Cardiac muscle cell (in vitro differentiated cells and primary cell): ENCODE measurements at places on chromosomes 3 and 15. TPM values are rescaled to one million over a fixed set of nuclear protein-coding genes. Genes with fewer than 3 reads are reported as not detected.

DNA sequence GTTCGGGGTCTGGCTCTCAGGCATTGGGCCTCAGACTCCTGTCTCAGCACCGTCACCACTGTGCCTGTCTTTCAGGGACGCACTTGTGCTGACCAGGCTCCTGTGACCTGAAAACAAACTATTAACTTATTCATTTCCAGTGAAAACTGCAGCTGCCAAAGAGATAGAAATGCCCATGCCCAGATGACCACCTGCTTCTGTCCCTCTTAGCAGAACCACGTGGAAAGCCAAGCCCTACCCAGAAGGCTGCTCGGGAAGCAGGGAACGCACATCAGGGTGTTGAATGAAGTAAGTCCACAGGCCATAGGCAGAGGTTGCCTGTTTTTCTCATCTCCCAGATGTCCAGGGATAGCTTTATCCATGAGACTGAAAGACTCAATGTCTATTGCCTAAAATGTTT, 219.3 kb downstream of the EBLN2 start:
- no peak overlapping the region for H3K27ac ChIP-seq
- H3K27me3 ChIP-seq = no peaks in the 10 kb centered on the region
- no peak overlapping the region for H3K4me3 ChIP-seq
- no peak for DNase-seq
- no peaks in the 10 kb centered on the region for H3K36me3 ChIP-seq

DNA sequence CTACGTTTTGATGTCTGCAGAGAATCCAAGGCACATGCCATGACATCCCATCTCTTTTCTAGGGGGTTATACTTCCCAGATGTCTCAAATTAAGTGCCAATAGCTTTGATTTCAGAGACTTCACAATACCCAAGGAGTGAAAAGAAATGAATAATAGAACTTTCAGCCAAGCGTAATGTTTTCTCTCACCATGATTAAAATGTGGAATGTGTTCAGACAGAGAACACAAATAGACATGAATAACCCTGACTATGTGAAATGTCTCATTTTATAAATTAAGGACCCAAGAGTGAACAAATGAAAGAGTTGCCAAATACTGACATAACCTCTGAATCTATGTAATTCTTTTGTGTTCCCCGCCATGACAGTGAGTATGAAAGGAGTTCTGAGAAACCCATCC, 123.6 kb upstream of the GAP43 start:
- peaks cover 5% of the 10 kb centered on the region for H3K4me1 ChIP-seq
- H3K27me3 ChIP-seq = no peaks in the 10 kb centered on the region
- no peak overlapping the region for H3K27ac ChIP-seq
- no peak for DNase-seq

The GUCA1C gene
- total RNA-seq = not detected in 2 replicates

DNA sequence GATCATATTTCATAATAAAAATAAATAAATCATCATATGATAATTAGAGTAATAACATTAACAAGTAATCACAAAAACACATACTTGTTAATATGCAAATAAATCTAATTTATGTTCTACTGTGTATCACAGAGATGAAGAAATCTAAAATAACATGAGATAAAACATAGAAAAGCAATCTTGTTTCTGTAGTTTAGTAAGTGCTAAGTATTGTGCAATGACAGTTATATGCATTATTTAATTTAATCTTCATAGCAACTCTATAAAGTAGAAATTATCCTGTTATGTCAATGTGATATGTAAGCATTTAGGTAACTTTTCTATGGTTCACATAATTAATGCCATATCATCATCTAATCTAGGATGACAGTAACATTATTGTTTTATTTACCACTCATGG, 108.2 kb upstream of the KCNMB2 start:
- no peaks in the 10 kb centered on the region for H3K36me3 ChIP-seq
- H3K4me3 ChIP-seq = no peak overlapping the region
- no peaks in the 10 kb centered on the region for H3K4me1 ChIP-seq
- H3K27ac ChIP-seq = no peak overlapping the region
- no peak for DNase-seq

- no peaks in the 10 kb centered on the region for H3K36me3 ChIP-seq
- H3K4me3 ChIP-seq = no peak overlapping the region
- no peak overlapping the region for H3K27ac ChIP-seq
- H3K4me1 ChIP-seq = no peaks in the 10 kb centered on the region
- DNase-seq = no peak
- no peaks in the 10 kb centered on the region for H3K27me3 ChIP-seq
Observed at GRCh38 chr3:50373146-50374051, 14.1 kb upstream of the TMEM115 start.

The AADACL2 gene
- not detected in 2 replicates for total RNA-seq

DNA sequence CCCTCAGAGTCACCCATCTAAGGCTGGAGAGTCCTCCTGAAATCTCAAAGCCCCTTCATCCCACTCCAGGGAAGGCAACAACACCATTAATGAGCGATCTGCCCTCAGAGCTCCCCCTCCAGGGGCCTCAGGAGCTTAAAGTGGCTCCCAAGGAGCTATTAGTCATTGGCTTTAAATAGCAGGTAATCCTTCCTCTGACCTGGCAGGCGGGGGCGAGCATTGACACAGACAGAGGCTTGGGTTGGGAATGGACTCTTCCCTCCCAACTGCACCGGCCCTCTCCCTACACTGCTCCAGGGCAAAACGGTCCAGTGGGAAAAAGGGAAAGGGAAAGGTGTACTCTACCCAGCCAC, 1.4 kb downstream of the MFGE8 start:
- H3K27ac ChIP-seq = peak overlapping the region; percentile 81
- H3K36me3 ChIP-seq = peaks cover under 1% of the 10 kb centered on the region
- no peaks in the 10 kb centered on the region for H3K27me3 ChIP-seq
- H3K4me1 ChIP-seq = peaks cover 17% of the 10 kb centered on the region
- H3K4me3 ChIP-seq = peak overlapping the region; percentile 54
- no peak for DNase-seq

The SPINT1 gene
- 4.0 and 9.5 TPM in 2 replicates for total RNA-seq

The ROPN1 gene
- total RNA-seq = not detected in 2 replicates

The SEMA3G gene
- 6.5 and 13.6 TPM in 2 replicates for total RNA-seq

DNA sequence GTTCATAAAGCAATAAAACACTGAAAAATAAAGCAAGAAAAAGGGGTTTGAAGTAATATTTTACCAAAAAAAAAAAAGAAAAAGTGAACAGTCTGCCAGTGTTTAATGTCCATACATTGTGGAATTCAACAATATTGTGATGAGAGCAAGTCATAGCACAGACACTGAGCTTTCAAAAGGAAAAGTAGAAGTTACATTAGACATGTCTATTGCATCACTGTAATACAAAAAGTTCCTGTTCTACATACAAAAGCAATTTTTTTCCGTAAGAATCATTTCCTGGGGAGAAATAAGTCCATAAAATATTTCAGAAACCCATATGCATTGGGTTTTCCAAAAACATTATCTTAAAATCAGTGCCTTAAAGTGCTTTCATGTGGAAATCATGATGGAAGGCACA, 11.8 kb upstream of the HDC start:
- H3K27ac ChIP-seq = no peak overlapping the region
- no peak overlapping the region for H3K4me3 ChIP-seq
- H3K27me3 ChIP-seq = no peaks in the 10 kb centered on the region
- no peak for DNase-seq

The RMDN3 gene
- total RNA-seq = 16.8 and 21.1 TPM in 2 replicates

DNA sequence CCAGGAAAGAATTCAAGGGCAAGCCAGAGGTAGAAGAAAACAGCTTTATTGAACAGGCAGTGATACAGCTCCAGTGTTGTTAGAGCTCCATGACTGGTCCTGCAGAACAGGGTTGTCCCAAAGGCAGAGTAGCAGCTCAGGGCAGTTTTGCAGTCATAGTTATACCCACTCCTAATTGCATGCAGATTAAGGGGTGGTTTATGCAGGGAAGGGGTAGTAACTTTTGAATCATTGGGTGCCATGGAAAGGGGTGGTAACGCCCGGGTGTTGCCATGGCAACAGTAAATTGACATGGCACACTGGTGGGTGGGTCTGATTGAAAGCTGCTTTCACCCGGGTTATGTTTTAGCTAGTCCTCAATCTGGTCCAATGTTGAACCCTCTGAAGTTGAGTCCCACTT, 9.7 kb upstream of the RAB6B start:
- no peaks in the 10 kb centered on the region for H3K4me1 ChIP-seq
- no peak overlapping the region for H3K27ac ChIP-seq
- DNase-seq = no peak
- peaks cover 17% of the 10 kb centered on the region for H3K27me3 ChIP-seq
- no peaks in the 10 kb centered on the region for H3K36me3 ChIP-seq
- no peak overlapping the region for H3K4me3 ChIP-seq

The TRPM1 gene
- not detected in 2 replicates for total RNA-seq

GRCh38 chr3:40417845-40418543, 31.0 kb downstream of the ENTPD3 start:
- no peak overlapping the region for H3K4me3 ChIP-seq
- H3K4me1 ChIP-seq = no peaks in the 10 kb centered on the region
- DNase-seq = no peak
- H3K27ac ChIP-seq = no peak overlapping the region

DNA sequence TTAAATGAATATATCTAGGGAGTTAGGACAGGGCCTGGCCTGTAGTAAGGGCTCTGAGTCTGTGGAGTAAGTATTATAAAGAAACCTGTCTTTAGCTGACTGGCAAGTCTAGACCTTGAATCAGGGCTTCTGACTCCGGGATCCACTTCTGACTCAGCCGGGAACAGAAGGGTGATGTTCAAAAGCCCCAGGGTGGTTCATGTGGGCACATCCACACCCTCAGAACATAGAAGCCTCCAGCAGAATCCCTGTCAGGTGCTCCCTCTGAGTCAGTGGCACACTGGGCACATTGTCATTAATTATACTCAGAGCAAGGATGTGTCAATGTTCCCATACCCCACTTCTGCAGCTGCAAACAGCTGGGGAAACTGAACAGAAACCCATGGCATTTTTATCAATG, 26.7 kb upstream of the SNRK start:
- DNase-seq = no peak
- no peaks in the 10 kb centered on the region for H3K36me3 ChIP-seq
- no peaks in the 10 kb centered on the region for H3K27me3 ChIP-seq
- H3K27ac ChIP-seq = no peak overlapping the region
- H3K4me3 ChIP-seq = no peak overlapping the region
- no peaks in the 10 kb centered on the region for H3K4me1 ChIP-seq

DNA sequence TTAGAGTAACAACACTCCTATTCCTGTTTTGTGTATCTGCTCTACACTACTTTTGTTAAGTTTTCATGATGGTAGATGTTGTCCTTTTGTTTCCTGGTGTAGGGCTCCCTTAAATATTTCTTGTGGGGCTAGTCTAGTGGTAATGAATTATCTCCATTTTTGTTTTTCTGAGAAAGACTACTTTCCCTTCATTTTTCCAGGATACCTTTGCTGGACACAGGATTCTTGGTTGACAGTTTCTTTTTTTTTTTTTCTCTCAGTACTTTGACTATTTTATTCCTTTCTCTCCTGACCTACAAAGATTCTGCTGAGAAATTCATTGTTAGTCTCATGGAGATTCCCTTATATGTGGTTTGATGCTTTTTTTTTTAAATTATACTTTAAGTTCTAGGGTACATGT, 37.9 kb downstream of the FAIM start:
- no peaks in the 10 kb centered on the region for H3K36me3 ChIP-seq
- H3K4me3 ChIP-seq = no peak overlapping the region
- no peak overlapping the region for H3K27ac ChIP-seq
- no peaks in the 10 kb centered on the region for H3K4me1 ChIP-seq
- no peaks in the 10 kb centered on the region for H3K27me3 ChIP-seq
- no peak for DNase-seq

DNA sequence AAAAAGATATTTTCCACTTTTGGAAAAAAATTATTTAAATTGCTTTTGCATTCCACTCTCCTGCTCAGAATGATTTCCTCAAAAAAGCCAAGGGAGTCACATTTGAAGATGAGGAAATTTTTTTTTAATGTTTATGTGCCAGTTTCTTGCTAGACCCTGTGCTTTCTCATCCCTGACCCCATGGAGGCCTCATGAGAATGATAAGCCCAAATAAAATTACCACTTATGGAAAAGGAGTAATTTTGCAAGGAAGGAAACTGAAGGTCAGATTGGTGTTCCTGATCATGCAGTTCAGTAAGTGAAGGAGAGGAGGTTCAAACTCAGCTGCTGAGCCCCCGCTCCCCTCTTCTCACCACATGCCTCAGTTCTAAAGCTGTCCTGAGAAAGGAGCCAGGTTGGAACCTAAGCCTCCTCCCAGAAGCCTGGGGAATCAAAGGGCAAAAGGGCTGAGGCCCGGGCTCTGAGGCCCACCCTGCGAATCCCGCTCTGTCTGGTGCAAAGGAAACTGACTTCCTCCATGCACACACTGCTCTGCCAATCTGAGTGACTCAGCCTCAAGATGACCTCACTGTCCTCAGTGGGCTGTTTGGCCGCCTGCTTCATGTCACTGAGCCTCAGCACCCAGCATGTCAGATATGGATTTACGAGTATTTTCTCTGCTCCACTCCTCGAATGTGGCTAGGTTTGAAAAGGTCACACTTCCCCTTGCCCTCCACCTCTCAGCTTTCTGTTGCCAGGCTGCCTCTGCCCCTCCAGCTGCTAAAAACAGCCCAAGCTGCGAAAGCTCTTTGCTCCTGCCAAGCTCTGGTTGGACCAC, 56.9 kb upstream of the FLNB start:
- H3K4me3 ChIP-seq = no peak overlapping the region
- H3K27me3 ChIP-seq = no peaks in the 10 kb centered on the region
- peak overlapping the region; percentile 93 for H3K27ac ChIP-seq
- peak; percentile 91 for DNase-seq
- H3K36me3 ChIP-seq = no peaks in the 10 kb centered on the region

DNA sequence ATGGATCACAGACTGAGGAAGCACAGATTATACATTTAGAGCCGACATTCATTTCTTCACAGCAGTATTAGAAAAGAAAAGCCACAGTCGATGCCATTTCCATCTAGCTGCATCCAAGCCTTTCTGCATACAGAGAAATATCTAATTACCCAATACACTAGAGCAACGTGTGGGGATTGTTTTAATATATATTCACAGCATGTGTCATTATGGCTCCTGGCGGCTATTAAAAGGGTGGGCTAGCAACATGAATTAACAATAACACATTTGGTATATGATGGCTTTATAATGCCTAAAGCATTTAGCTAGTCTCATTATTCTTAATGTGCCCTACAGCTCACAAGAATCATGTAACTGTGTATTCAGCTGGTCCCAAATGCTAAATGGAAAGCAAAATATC, 1030.5 kb downstream of the FHIT start:
- H3K27ac ChIP-seq = no peak overlapping the region
- DNase-seq = no peak
- no peaks in the 10 kb centered on the region for H3K36me3 ChIP-seq
- H3K4me3 ChIP-seq = no peak overlapping the region
- H3K27me3 ChIP-seq = no peaks in the 10 kb centered on the region
- H3K4me1 ChIP-seq = peaks cover 9% of the 10 kb centered on the region
